ENCODE measurements at places on chromosomes 4 and X. TPM values are rescaled to one million over a fixed set of nuclear protein-coding genes. Genes with fewer than 3 reads are reported as not detected.

The SNCA gene
- total RNA-seq = 60.5 TPM

The TBC1D9 gene
- 57.0 TPM for total RNA-seq

The DDX3X gene
- total RNA-seq = 239 TPM

The RPGR gene
- 8.4 TPM for total RNA-seq

The CXCL9 gene
- not detected for total RNA-seq

The RNF128 gene
- 0.98 TPM for total RNA-seq

The MAB21L2 gene
- total RNA-seq = not detected

The HDX gene
- 12.3 TPM for total RNA-seq

The FGF13 gene
- total RNA-seq = 80.9 TPM

The PAK3 gene
- total RNA-seq = 85.8 TPM

The RADX gene
- total RNA-seq = 11.1 TPM

The MAGEA8 gene
- total RNA-seq = not detected

The BCLAF3 gene
- total RNA-seq = 39.1 TPM

The ZNF718 gene
- total RNA-seq = 36.4 TPM

The SLC9B2 gene
- 90.5 TPM for total RNA-seq

The FRG2 gene
- not detected for total RNA-seq

The MAOA gene
- total RNA-seq = 12.0 TPM

The SHOX gene
- total RNA-seq = 0.25 TPM

The SLC10A6 gene
- 0.49 TPM for total RNA-seq

The TMEM33 gene
- 38.4 TPM for total RNA-seq

The G3BP2 gene
- 277 TPM for total RNA-seq

The PCDH18 gene
- total RNA-seq = 17.9 TPM

The GLRB gene
- total RNA-seq = 25.6 TPM

The ATRX gene
- 255 TPM for total RNA-seq

The ZMAT1 gene
- 12.5 TPM for total RNA-seq

The UGT2B15 gene
- total RNA-seq = not detected

The KCNIP4 gene
- 7.1 TPM for total RNA-seq

The UBE2A gene
- total RNA-seq = 27.5 TPM

The GUCY1A1 gene
- 109 TPM for total RNA-seq

The HEPH gene
- 5.4 TPM for total RNA-seq

The UNC5C gene
- 14.0 TPM for total RNA-seq

The UGT2B17 gene
- total RNA-seq = not detected

The TRPC5OS gene
- total RNA-seq = not detected

The SMAD1 gene
- 28.8 TPM for total RNA-seq

The TMEM131L gene
- 53.6 TPM for total RNA-seq

The PCSK1N gene
- 79.4 TPM for total RNA-seq

The ADGRL3 gene
- total RNA-seq = 226 TPM

The GPR173 gene
- total RNA-seq = 26.1 TPM

The LIMCH1 gene
- total RNA-seq = 117 TPM

The TRPC3 gene
- 5.4 TPM for total RNA-seq

The CXorf65 gene
- total RNA-seq = not detected

The PDGFRA gene
- 67.9 TPM for total RNA-seq

The CT45A3 gene
- total RNA-seq = not detected

The CT45A8 gene
- total RNA-seq = not detected

The CXXC4 gene
- 102 TPM for total RNA-seq
